ENCODE measurements at places on chromosomes 3 and 15.

GRCh38 chr15:70670680-70671079 lies 92.7 kb downstream of the UACA start:
- no peak for DNase-seq

GRCh38 chr15:64072812-64073211 lies 20.8 kb downstream of the CIAO2A start:
- no peak for DNase-seq

DNA sequence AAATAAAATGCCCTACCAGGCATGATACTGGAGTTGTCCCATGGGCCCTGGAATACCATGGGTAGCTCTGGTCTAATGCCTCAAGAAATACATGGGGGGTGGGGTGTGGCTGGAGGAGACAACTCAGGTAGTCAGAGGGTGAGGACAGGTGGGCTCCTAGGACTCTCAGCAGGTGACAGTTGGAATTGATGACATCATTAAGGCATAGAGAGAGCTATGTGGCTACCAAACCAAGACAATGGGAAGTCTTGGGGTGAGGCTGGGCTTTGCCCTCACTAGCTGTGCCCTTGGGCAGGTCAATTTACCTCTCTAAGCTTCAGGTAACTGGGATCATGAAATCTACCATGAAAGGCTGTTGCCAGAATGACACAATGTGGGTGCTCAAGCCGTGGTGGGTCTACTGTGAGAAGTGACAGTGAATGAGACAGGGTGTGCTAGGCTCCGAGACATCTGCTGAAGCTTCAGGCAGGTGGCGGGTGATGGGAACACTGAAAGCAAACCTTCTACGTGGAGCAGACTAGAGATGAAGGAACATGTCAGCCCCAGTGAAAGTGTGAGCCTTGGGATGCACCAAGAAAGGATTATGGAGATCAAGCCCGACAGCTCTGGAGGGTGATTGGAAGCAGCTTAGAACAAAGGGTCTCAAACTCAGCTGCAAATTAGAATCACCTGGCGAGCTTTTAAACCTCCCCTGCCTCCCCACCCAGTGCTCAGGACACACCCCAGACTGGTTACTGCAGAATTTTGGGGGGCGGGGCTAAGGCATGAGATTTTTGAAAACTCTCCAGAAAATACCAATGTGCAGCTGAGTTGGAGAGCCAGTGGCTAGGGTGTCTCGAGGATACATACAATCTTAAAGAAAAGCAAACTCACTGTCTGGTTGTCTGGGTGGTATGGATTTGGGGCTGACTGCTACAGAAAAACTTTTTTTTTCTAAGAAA lies 21.5 kb downstream of the SLC6A20 start:
- DNase-seq, result no peak

GRCh38 chr3:72810659-72811434 lies 37.4 kb downstream of the SHQ1 start:
- no peak for DNase-seq

- no peak for DNase-seq
Measured at GRCh38 chr3:135159681-135160247, 364.7 kb downstream of the EPHB1 start.

- no peak for DNase-seq
Measured at GRCh38 chr3:72655723-72656122, 192.5 kb downstream of the SHQ1 start.

GRCh38 chr15:44087578-44088465 lies 107.2 kb downstream of the FRMD5 start:
- DNase-seq, result no peak

- peak; percentile 40 for DNase-seq
Measured at GRCh38 chr3:178969004-178969700, 102.5 kb downstream of the ZMAT3 start.

DNA sequence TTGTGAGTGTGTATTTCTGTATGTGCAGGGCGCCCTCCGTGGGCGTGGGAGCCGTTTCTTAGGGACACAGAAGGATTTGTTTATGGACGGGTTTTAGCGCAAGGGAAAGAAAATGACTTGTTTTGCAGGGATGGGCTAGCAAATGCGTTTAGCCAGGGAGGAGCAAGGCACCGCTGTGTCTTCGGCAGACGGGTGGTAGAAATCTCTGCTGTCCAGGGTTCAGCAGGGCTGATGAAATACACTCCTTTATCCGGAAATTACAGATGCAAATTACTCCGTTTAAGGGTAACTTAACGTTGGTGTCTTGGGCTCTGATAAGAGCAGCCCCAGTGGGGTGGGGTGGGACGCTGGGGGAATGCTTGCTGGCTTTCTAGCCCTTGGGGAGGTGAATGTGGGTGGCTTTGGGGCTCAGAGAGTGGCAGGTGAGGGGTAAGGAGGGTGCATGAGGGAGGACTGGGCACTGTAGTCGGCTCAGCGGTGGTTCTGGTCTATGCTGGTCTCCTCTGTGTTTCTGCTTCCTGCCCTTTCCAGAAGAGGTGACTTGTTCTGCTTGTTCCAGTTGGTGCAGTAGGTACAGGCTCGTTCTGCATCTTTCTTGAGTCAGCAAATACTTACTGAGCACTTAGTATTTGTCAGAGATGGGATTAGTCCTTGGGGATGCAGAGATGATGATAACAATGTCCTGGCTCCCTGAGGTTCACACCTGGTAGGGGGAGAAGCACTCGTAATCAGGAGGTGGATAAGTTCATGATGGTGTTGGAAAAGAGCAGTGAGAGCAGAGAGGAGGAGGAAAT lies 954 bp downstream of the SV2B start:
- DNase-seq, result no peak

DNA sequence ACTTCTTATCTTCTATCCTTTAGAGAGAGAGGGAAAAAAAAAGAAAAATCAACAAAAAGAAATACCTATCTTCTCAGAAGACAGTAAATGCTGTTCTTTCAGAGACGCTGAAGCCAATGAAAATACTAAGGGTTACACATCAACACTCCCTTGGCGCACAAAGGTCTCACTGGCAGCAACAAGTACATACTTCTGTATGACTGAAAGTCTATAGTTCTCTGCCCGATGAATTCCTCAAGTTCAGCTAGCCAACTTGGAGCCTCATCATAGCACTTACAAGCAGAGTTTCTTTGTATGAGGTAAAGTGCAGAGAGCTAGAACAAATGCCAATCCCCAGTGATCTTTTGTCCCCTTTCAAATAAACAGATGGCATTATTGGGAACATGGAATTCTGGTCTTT lies 62.7 kb downstream of the CPNE4 start:
- DNase-seq, result no peak

- DNase-seq, result no peak
Measured at GRCh38 chr3:168427156-168427555, 331.4 kb upstream of the GOLIM4 start.

DNA sequence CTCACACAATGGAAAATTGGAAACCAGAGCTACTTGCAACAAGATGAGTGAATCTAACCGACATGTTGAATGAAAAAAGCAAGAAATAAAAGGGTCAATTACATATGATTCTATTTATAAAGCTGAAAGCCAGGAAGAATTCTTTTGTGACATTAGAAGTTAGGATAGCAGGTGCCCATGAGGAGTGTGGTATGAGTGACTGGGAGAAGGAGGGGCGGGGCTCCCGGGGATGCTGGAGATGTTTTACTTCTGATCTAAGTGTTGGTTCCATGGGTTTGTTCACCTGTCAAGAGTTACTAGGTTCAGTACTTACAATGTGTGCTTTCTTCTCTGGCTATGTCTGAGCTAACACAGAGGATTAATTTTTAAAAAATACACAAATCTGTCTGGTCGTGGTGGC lies 60.8 kb downstream of the NSMCE3 start:
- no peak for DNase-seq

DNA sequence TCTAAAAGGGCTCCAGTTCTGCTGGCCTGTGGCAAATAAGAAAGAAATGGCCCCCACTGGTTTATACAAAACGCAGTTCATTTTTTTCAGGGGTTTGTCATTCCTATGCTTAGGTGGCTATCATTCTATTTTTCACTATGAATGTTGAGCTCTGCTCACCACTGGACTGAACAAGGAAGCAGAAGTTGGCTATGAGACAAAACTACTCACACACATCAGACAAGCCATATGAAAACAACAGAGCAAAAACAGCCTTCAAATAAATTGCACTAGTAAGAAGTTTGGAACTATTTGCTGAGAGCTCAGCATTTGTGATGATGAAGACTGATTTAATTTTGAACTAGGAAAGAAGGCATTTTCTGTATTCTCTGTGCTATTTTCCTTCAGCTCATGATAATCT lies 328.5 kb downstream of the MECOM start:
- no peak for DNase-seq

DNA sequence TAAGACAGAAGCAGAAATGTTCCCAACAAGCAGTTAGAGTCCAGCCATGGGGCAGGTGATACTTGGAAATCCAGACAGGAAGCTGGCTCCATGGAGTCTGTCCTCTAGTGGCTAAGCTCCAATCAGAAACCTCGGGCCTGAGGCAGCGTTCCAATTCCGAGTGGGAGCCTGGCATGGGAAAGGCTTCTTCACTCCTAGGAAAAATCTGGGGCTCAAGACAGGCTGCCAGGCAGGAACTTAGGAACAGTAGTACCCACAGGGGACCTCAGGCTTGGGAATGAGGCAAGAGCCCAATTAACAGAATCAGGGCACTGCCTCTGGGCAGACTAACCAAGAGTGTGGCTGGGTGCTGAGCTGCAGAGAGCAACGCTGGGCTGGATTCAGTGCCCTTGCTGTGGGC lies 6.2 kb upstream of the ATP13A4 start:
- DNase-seq, result no peak

All from GM13976 (cell line).